ENCODE measurements at places on chromosomes 1 and 21. TPM values are rescaled to one million over a fixed set of nuclear protein-coding genes. Genes with fewer than 3 reads are reported as not detected.

Gene NMNAT2
- total RNA-seq: 7.9 TPM

Gene SPRR2E
- total RNA-seq: not detected

Gene SELP
- total RNA-seq: not detected

Gene PLPP3
- total RNA-seq: 178 TPM

Gene IQGAP3
- total RNA-seq: 1.5 TPM

Gene ETNK2
- 7.5 TPM for total RNA-seq

Gene RNU1-4
- under 0.01 TPM for total RNA-seq

Gene NR1I3
- total RNA-seq: not detected

Gene ATP1A2
- total RNA-seq: 1.8 TPM

Gene CHODL
- total RNA-seq: not detected

Gene B4GALT2
- total RNA-seq: 48.9 TPM

Gene ACOT11
- 0.69 TPM for total RNA-seq

Gene C1orf141
- not detected for total RNA-seq

Gene UROD
- total RNA-seq: 79.5 TPM

Gene ETS2
- 23.5 TPM for total RNA-seq

Gene RAB3B
- 0.15 TPM for total RNA-seq

Gene FCER1G
- not detected for total RNA-seq

Gene TENT5C
- total RNA-seq: 0.62 TPM

Gene CFAP74
- total RNA-seq: not detected

Gene DNAJB4
- 62.0 TPM for total RNA-seq

Gene DNM3
- total RNA-seq: 0.05 TPM

Measured in cardiac ventricle fibroblast (primary cell).